ENCODE measurements at places on chromosomes 1 and 21.
A peak's percentile ranks its signal among the peaks of the same experiment; 100 is the strongest.

DNA sequence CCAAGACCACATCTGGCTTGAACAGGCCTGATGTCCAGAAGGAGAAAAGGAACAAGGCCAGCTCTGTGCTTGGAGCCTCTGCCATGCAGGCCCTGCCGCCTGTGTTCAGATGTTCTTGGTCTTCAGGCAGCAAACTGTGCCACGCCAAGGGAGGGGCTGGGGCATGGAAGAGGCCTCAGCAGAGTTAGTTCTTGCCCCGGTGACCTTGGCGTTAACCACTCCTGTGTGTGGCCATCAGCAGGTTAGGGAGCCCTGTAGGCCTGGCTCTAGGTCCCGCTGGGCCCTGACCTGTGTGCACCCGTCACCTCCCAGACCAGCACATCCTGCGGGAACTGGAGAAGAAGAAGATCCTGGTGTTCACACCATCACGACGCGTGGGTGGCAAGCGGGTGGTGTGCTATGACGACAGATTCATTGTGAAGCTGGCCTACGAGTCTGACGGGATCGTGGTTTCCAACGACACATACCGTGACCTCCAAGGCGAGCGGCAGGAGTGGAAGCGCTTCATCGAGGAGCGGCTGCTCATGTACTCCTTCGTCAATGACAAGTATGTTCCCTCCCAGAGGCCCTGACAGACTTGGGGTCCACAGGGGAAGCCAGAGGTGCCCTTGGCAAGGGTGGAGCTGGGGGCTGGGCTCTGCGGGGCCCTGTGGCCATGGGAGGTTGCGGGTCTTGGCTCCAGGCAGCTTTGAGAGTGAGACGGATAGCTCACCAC, 7.1 kb downstream of the ZC3H12A start:
- DNase-seq: no peak

DNA sequence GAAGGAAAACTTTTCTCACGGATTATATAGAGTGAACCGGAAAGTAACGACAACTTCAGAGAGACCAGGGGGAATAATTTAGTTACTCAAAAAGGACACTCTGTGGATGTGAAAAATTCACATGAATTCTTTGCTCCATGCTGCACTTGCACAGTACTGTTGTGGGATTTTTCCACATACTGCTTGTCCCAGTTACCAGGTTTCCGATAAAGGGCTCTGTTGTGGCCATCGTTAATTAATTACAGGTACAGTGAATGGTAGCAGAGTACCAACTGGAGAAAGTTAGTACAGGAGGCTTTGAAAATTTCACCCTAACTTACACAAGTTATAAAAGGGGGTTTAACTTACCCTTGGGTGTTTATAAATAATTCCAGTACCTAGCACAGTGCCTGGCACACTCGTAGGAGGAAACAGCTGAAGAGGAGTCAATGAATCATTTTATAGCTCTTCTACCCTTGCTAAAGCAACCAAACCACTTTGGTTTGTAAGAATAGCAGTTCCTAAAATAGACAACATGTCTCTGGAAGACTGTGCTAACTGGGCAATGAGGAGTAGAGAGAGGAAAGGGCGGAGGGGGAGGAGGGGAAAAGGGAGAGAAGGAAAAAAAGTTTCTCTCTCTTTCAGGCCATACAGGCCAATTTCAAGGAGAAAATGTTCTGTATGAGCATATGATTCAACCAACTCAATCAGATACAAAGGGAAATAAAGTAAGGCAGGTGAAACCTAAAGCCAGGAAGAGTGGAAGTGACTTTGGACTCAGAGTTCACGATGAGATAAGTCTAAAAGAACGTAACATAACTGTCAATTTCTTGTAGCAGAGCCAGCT, 98.3 kb upstream of the MAGI3 start:
- DNase-seq: no peak

GRCh38 chr1:171295821-171296220, 18.2 kb upstream of the FMO4 start:
- DNase-seq: no peak

GRCh38 chr1:89364954-89365550, 1.2 kb downstream of the GBP6 start:
- DNase-seq: no peak

- peak; percentile 21 for DNase-seq
These were observed 27.3 kb downstream of the SIPA1L2 start for GRCh38 chr1:232602622-232603021.

- no peak for DNase-seq
These were observed 14.1 kb upstream of the RGS2 start for GRCh38 chr1:192794768-192795035.

GRCh38 chr1:31560394-31560793, 15.9 kb upstream of the TINAGL1 start:
- DNase-seq: no peak

DNA sequence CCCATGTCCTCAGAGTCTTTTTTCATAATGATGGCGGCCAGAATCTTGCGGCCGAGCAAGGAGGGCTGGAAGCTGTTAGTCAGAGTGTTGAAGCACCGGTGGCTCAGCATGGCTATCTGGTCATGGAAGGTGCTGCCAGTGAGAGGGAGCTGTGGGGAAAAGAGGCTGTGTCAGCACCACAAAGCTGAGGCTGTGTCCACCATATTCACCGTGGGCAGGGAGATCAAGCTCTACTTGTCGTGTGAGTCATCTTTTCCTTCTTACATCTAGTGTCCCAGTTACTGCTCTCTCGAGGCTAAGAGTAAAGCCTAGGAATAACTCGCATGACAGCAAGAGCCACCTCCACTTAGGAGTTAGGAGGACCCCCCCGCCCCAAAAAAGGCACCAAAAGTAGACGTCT, 18.2 kb downstream of the ADAR start:
- no peak for DNase-seq

- no peak for DNase-seq
These were observed 14.3 kb downstream of the PLEKHA6 start for GRCh38 chr1:204345438-204345841.

DNA sequence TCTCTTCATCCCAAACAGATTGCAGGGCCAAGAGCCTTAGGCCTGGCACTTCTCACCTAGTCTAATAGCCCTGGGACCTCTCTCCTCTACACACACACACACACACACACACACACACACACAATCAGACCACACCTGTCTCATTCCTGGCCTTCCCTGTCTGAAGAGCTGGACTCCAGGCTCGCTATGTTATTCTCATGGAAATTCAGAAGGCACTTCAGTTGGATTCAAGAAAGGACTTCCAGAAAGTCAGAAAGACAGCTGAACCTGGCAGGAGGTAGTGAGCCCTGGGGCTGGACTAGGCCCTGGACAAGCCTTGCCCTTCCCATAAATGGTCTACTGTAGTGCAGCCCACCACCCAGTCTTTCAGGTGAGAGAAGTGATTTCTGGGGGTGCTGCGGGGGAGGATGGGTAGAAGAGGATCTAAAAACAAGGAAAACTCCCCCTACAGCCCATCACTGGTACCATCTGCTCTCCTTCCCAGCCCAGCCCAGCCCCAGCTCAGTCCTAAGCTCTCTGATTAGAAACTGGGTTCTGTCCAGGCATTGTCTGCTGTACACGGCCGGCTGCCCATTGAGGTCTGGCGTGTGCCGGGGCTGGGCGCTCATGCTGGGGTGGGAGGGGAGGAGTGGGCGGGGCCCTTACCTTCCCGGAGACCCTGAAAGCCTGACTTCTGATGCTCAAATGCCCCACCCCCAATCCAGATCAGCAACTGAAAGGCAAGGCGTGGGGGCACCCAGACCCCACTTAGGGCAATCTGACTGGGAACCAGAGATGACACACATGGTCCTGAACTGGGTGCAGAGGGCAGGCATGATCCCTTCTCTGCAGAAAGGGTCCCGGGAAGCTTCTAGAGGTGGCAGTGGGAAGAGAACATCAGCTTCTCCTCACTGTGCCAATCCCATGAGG, 2.5 kb downstream of the KIF21B start:
- DNase-seq: peak; percentile 47

DNA sequence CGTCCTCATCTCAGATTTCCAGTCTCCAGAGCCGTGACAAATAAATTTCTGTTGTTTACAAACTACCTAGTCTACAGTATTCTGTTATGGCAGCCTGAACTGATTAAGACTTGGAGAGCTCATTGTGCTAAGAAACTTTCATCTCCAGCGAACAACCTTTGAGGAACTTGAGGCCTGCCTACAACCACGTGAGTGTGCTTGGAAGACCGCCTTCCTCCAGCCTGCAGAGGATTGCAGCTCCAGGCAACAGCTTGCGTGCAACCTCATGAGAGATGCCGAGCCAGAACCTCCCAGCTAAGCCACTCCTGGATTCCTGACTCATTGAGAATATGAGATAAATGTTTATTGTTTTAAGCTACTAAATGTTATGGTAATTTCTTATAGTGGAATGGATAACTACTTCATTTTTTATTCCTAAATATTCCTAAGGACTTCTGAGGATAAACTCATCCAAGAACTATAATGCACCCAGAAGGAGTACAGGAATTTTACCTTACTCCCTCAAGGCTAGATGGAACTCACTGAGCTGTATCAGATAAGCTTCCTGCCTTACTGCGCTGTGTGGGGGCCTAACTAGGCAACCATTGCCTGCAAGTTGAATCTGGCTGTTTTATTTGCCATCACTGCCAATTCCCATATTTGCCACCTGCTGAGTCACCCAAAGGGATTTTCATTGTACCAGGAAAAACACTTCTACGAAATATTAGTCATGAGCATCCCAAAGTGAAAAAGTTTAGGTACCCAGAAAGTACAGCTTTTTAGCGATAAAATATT, 17.6 kb downstream of the FAM177B start:
- peak; percentile 20 for DNase-seq

GRCh38 chr1:30977511-30977910, 69.0 kb upstream of the SDC3 start:
- no peak for DNase-seq

DNA sequence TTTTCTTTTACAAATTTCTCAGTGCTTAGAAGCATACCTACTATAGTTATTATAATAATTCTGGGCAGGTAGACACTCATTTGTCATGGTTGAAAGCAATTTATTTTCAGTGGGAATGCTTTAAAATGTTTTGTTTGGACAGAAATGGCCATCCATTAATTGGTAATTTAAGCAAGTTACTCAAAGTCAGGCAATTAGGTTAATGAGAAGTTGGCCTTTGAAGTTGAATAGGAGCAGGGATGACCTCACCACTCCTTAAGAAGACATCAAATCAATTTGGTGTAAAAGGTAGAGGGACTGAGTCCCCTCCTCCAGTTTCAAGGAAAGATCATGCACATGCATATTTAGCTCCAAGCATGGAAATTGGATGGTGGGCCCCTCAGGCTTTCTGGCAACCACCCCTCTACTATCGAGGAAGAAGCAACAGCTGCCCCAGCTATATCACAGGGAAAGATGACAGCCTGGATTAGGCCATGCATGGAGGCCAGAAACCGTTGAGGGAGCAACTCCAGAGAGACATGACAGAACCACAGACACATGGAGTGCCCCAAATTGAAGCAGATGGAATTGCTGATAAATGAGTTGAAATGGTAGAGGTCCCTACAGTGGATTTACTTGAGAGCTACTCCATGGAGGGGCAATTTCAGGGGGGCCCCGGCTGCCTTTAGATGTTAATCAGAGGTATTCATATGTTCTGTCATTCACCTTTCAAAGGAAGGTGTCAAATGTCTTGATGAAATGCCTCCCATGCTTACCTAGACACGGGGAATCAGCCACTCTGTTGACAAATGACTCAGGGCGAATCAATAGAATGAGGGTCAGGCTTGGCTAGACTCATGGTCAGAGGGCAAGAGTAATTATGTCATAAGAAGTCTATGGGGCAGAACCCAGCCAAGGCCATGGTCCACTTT, 26.7 kb downstream of the HLX start:
- DNase-seq: no peak

- DNase-seq: peak; percentile 19
These were observed 113.0 kb upstream of the VAV3 start for GRCh38 chr1:108077991-108078390.

DNA sequence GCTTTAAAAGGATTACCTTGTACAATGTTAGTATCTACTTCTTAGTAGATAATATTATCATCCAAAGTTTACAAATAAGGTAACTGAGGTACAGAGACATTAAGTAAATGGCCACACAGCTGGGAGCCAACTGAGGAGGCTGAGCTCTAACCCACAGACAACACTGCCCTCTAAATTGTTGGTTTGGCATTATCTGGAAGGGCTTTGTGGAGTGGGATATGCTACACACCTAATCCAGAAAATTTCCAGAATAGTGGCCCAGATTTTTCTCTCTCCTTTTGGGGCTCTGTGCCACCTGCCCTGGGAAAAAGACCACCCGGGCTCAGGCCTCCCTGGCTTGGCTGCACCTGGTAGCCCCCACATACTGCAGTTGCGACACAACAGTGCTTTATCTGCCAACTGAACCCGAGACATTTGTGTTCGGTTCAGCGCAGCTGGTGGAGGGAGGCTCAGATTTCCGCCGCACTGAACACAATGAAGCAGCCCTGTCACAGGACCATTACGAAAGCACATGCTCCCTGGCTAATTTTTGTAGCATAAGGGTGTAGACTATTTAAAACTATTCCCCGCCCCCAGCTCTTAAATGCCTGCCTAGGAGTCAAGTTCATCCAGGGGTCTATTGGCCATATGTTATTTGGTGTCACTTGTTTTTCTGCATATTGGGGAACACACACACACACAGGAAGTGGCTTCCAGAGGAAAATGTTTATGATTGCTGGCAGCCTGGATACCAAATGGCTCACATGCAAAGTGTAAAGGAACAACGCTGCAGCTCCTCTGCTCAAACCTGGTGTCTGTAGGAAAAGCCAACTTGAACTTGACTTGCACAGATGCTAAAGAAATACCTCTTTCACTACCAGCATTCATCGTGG, 92.3 kb upstream of the ESRRG start:
- no peak for DNase-seq

- no peak for DNase-seq
These were observed 115.3 kb downstream of the RUNX1 start for GRCh38 chr21:34933609-34934335.

GRCh38 chr1:211986628-211987254, 48.6 kb downstream of the INTS7 start:
- DNase-seq: no peak
